ENCODE measurements at places on chromosomes 2 and 18.

DNA sequence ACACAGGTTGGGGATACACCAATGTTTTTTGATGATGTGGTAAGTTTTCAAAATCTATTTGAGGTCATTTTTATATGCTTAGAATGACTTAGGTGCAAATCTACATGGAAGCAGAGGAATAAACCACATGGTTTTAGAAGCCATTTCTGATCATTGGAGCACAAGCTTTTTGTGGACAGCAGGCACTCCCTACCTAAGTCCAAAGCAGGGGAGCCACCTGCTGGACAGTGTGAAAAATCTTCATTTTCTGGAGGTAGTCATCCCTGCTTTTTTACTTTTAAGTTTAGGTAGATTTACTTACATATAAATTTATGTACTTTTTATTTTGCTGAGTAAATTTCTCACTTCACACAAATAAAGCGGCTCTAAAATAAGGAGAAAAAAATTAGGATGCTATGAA, 323.2 kb downstream of the PLCL1 start:
- DNase-seq, result peak; percentile 70

DNA sequence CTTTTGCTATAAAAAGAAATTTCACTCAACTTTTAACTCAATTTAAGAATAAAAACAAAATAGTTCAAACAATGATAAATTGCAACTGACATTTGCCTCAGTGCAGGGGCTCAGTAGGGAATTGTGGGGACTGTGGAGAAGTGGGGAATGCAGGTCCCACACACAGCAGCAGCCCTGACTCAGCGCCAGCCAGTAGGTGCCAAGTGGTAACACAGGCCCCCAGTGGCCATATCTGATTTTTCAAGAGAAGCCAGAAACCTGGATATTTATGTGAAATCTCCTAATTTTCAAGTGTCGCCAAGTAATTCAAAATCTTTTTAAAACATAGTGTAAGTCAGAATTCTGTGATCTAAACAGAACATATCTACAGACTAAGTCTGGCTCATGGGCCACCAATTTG, 186.3 kb downstream of the EN1 start:
- peak; percentile 23 for DNase-seq

GRCh38 chr2:133655610-133656009, 87.3 kb upstream of the NCKAP5 start:
- no peak for DNase-seq

GRCh38 chr2:224876522-224876921, 160.4 kb upstream of the CCDC195 start:
- no peak for DNase-seq

- DNase-seq, result no peak
Observed at GRCh38 chr18:24516261-24516660, 55.8 kb downstream of the HRH4 start.

GRCh38 chr2:225400060-225400511, 576 bp downstream of the NYAP2 start:
- peak; percentile 72 for DNase-seq
